A549 treated with ZK216348 at 1 μM for 4 hours (cell line): ENCODE measurements at places on chromosomes 13 and 19. TPM values are rescaled to one million over a fixed set of nuclear protein-coding genes. Genes with fewer than 3 reads are reported as not detected.

Gene KIR2DL1
- total RNA-seq, result not detected in 5 replicates

Gene C13orf42
- not detected in 5 replicates for total RNA-seq

Gene TECR
- total RNA-seq, result 124 to 196 TPM (median 175 TPM) in 5 replicates

Gene MUC16
- under 0.01 to 0.09 TPM (median 0.06 TPM) in 4 of 5 replicates, not detected in the other for total RNA-seq

Gene BEST2
- 0.47 to 0.85 TPM (median 0.62 TPM) in 5 replicates for total RNA-seq

Gene RPL13A
- 3,231 to 4,145 TPM (median 3,896 TPM) in 5 replicates for total RNA-seq

Gene CRB3
- total RNA-seq, result 2.2 to 6.3 TPM (median 5.2 TPM) in 5 replicates

Gene PSG2
- not detected in 5 replicates for total RNA-seq

Gene PPM1N
- total RNA-seq, result 5.5 to 7.8 TPM (median 7.1 TPM) in 5 replicates

Gene WDR87
- total RNA-seq, result not detected in 5 replicates

Gene CERS4
- total RNA-seq, result 3.5 to 4.0 TPM (median 3.7 TPM) in 5 replicates

Gene SIGLEC5
- total RNA-seq, result not detected in 5 replicates

Gene GRK1
- not detected in 5 replicates for total RNA-seq

Gene PLEKHA4
- 1.1 to 3.0 TPM (median 2.2 TPM) in 5 replicates for total RNA-seq

Gene CYP4F2
- 0.10 TPM in 1 of 5 replicates, not detected in the others for total RNA-seq

Gene ZNF284
- 0.36 to 0.57 TPM (median 0.40 TPM) in 5 replicates for total RNA-seq

Gene CLEC17A
- not detected in 5 replicates for total RNA-seq

Gene CRX
- total RNA-seq, result not detected in 5 replicates

Gene INSR
- 1.6 to 4.1 TPM (median 2.7 TPM) in 5 replicates for total RNA-seq

Gene TRIM13
- 13.8 to 16.1 TPM (median 15.2 TPM) in 5 replicates for total RNA-seq

Gene CGB3
- total RNA-seq, result not detected in 5 replicates

Gene ZNF99
- total RNA-seq, result not detected in 5 replicates

Gene MARK4
- 5.5 to 8.6 TPM (median 7.4 TPM) in 5 replicates for total RNA-seq

Gene TICAM1
- total RNA-seq, result 5.2 to 10.9 TPM (median 8.9 TPM) in 5 replicates

Gene IGSF23
- total RNA-seq, result 0.27 to 0.68 TPM (median 0.45 TPM) in 5 replicates

Gene PRODH2
- 0.13 to 0.52 TPM (median 0.38 TPM) in 5 replicates for total RNA-seq

Gene CEACAM7
- total RNA-seq, result not detected in 5 replicates

Gene ZNF610
- not detected in 5 replicates for total RNA-seq

Gene CADM4
- total RNA-seq, result 5.0 to 10.7 TPM (median 9.0 TPM) in 5 replicates

Gene RAP2A
- 3.4 to 6.7 TPM (median 6.3 TPM) in 5 replicates for total RNA-seq

Gene PODNL1
- 0.95 to 1.7 TPM (median 1.0 TPM) in 5 replicates for total RNA-seq

Gene SLC35E1
- 15.0 to 23.0 TPM (median 18.6 TPM) in 5 replicates for total RNA-seq

Gene PSG7
- total RNA-seq, result 0.14 to 0.29 TPM in 2 of 5 replicates, not detected in the others

Gene MTIF3
- 20.3 to 31.9 TPM (median 24.0 TPM) in 5 replicates for total RNA-seq

Gene GPR32
- not detected in 5 replicates for total RNA-seq

Gene ZNF547
- 1.2 to 3.6 TPM (median 1.8 TPM) in 5 replicates for total RNA-seq

Gene MIA
- not detected in 5 replicates for total RNA-seq
